ENCODE measurements at places on chromosomes 7 and 10. TPM values are rescaled to one million over a fixed set of nuclear protein-coding genes. Genes with fewer than 3 reads are reported as not detected.

GRCh38 chr10:22631646-22632278 is 82.6 kb downstream of the PIP4K2A start:
- DNase-seq, result peak; percentile 94

JAKMIP3 gene
- 0.05 TPM for total RNA-seq

GRCh38 chr7:154409703-154410311 is 357.6 kb downstream of the DPP6 start:
- no peak for DNase-seq

PPP1R9A gene
- total RNA-seq, result 7.0 TPM

DNA sequence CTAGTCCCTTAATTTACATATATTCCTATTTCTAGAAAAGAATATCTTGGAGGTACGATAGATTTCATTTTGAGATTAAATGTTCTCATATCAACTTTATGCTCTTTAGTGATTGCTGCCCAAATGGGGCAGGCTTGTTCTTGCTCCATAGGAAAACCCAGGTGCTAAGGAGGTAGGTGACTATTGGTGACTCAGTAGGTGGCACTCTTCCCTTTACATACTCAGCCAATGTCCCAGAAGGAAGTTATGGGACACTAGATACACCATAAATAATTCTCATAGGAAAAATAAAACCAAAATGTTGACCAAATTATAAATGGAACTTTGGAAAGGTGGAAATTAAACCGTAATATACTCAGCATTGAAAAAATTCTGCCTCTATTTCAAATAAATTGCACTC is 4.0 kb downstream of the SKAP2 start:
- DNase-seq, result no peak

SMIM30 gene
- 52.9 TPM for total RNA-seq

FAM170B gene
- not detected for total RNA-seq

DNA sequence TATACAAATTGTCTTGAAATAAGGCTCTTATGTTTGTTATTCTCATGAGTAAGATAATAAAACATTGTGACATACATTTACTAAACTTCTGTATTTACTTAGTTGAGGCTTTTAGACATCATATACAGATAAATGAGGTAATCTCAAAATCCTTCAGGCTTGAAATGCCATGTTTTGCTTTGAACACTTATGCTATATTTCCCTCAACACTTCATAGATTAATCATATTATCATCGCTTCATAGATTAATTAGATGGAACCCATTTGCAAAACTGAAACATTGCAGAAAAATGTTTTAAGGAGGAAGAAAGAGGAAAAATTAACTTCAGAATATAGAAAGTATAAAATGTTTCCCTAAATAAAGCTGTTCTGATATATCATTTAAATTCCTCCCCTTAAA is 165.0 kb upstream of the CNTNAP2 start:
- DNase-seq, result no peak

- DNase-seq, result no peak
Observed at GRCh38 chr7:67406976-67407375, 410.3 kb downstream of the TYW1 start.

MKI67 gene
- total RNA-seq, result 8.9 TPM

RAMP3 gene
- total RNA-seq, result not detected

GRCh38 chr10:79382491-79382941 is 35.2 kb downstream of the PPIF start:
- DNase-seq, result no peak

DNA sequence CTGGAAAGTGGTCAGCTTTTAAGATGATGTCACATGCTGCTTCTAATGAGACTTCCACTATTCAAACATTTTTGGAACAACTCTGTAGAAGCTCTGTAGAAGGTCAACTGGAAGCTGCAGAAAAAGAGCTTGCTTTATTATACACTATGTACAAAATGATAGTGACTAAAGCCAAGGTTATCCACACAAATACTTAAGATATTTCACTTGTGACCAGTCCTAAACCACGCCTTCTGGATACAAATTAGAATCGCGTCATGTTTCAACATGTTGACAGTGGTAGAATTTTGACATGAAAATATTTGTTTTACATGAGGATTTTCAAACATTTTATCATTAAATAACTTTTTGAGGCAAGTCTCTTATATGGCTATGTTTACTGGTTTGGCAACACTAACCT is 499.6 kb upstream of the PHF14 start:
- no peak for DNase-seq

ZPBP gene
- total RNA-seq, result not detected

COL17A1 gene
- total RNA-seq, result 0.06 TPM

- DNase-seq, result no peak
Observed at GRCh38 chr7:130912082-130912861, 178.3 kb upstream of the KLF14 start.

EPC1 gene
- 9.4 TPM for total RNA-seq

- no peak for DNase-seq
Observed at GRCh38 chr10:24255881-24256311, 47.0 kb downstream of the KIAA1217 start.

DNA sequence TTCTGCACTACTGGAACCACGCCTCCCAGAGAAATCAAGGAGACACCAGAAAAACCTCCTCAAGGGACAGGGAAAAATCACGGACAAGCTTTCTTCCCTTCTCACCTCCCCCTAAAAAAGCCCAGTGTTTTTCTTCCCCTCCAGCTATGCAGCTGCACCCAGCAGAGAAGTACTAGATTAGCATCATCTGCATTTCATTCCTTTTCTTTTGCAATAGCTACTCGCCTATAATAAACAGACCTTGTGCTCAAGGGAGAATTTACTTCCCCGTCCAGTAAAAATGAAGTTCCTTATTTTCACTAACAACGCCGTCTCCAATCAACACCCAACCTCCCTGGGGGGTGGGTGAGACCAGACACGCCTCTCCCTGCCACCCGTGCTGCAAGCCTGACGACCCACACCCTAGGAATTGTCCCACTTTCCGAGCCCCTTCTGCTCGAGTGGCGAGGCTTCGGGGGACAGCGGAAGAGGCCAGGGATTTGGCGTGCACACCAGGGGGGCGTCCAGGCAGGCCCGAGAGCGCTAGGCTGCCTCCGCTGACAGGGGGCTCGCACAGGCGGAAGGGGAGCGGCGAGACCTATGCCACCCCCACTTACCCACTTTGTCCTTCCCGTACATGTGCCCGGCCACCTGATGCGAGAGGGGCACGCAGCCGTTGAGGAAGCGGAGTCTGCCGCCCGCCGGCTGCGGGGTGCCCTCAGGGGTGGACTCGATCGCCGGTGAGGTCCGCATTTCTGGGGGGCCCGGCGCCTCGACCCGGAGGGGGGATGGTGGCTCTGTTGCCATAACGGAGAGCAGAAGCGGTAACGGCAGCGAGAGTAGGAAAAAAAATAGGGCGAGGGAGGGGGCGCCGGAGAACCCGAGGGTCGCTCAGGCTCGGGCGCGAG is 625 bp downstream of the IPMK start:
- no peak for DNase-seq

NAPEPLD gene
- 4.7 TPM for total RNA-seq

ACHE gene
- 2.0 TPM for total RNA-seq

- no peak for DNase-seq
Observed at GRCh38 chr7:13044309-13044708, 356.9 kb downstream of the ARL4A start.

CDNF gene
- total RNA-seq, result 5.8 TPM

DDX21 gene
- total RNA-seq, result 58.5 TPM

GRCh38 chr7:1664711-1665548 is 5.1 kb upstream of the ELFN1 start:
- peak; percentile 3 for DNase-seq

OGDH gene
- total RNA-seq, result 70.4 TPM

DNA sequence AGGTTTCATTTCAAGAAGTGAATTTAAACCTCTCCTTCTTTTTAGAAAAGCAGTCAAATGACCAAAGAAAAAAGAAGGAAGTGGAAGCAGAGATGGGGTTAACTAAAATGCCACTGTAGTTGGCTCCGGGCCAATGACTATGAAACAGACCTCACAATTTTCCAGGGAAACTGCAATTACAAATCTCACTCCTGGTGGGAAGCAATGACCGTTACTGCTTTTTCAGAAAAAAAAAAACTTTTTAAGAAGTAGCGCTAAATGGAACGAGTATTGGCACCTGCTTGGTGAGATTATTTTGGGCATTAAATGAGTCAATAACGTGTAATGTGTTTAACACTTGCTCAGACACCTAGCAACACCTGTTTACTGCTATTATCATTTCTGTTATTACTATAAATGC is 1.2 kb downstream of the SFRP4 start:
- no peak for DNase-seq

DNA sequence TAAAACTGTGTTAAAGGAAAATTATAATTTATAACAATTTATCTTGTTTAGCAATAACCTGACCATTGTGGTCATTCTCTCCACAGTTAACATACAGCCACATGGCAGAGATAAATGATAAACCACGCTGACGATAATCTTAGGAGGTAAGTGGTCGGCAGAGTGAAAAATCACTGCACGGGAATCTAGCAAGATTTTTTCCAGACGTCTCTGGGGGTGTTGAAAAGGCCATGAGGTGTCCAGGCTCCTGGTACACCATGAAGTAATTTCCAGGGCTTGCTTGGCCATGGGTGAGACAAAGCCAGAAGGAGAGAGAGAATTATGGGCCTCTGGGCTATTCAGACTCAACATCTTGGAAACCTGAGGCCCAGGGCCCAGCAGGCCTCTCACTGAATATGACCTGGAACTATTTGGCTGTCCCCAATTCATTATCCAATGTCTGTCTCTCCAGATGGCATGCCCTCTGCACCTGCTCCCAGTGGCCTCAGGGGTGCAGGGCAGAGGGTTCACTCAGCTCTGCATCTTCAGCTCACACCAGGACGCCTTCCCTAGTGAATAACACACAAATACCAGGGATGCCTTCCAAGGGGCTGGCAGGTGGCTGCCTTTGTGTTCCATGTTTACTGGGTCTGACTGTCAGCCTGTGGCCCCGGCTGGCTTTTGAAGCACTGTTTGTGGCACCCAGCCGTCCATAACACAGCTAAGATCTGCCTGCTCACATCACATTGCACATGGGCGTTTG is 590.4 kb upstream of the PFKP start:
- no peak for DNase-seq

WNT8B gene
- total RNA-seq, result not detected

MRPS24 gene
- total RNA-seq, result 93.9 TPM

FFAR4 gene
- total RNA-seq, result not detected

DNA sequence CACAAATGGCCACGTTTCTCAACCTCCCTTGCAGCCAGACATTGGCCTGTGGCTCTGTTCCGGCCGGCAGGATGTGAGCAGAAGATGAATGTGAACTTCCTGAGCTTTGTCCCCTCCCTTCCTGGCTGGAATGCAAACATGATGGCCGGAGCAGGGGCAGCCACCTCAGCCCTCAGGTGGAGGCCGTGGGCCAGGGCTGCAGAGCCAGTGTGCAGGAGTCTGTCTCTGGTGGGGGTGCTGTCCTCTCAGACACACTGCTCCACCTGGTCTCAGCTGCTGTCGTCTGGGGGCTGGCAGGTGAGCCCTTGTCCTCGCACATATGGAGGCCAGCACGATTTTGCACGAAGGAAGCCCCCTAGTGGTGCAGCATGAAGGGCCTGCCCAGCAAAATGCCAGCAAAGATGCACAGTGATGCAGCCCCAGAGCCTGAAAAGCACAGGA is 25.3 kb upstream of the PWWP2B start:
- no peak for DNase-seq

DNA sequence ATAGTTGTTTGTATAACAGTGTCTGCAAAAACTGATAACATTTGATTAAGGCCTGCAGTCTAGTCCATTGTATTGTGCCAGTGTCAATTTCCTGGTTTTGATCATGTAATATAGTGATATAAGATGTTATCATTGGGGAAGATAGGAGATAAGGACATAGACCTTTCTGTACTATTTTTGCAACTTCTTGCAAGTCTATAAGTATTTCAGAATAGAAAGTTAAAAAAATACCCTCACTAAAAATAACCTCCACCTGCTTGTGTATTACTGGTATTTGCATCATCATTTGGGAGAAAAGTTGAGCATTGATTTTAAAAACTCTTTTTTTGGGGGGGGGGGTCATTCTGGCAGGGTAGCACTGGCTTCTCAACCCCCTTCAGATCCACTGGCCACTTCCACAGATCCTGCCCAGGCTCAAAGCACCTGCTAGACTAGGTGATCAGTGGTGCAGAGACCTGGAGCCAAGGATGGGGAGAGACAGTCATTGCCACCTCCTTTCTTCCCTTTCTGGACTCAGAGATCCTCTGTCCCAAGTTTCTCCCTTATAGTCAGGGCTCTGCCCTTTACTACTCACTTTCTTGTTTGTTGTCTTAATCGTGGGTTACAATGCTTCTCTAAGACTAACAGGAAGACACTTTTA is 103.0 kb downstream of the RBM20 start:
- no peak for DNase-seq

ZNF33A gene
- total RNA-seq, result 12.0 TPM

GRCh38 chr7:152351168-152351567 is 84.6 kb downstream of the KMT2C start:
- DNase-seq, result no peak

PRLHR gene
- total RNA-seq, result not detected

GRCh38 chr10:114829160-114829909 is 7.8 kb downstream of the FHIP2A start:
- no peak for DNase-seq

GRCh38 chr10:79140855-79141254 is 72.1 kb downstream of the ZMIZ1 start:
- no peak for DNase-seq

DNA sequence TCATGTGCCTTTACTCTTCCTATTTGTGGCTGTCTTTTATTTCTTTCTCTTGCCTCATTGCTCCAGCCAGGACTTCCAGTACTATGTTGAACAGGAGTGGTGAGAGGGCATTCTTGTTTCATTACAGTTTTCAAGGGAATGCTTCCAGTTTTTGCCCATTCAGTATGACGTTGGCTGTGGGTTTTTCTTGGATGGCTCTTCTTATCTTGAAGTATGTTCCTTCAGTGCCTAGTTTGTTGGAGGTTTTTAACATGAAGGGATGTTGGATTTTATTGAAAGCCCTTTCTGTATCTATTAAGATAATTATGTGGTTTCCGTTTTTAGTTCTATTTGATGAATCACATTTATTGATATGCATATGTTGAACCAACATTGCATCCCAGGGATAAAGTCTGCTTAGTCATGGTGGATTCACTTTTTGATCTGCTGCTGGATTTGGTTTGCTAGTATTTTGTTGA is 96.8 kb downstream of the GLCCI1 start:
- no peak for DNase-seq

DUS4L gene
- 7.5 TPM for total RNA-seq

DNA sequence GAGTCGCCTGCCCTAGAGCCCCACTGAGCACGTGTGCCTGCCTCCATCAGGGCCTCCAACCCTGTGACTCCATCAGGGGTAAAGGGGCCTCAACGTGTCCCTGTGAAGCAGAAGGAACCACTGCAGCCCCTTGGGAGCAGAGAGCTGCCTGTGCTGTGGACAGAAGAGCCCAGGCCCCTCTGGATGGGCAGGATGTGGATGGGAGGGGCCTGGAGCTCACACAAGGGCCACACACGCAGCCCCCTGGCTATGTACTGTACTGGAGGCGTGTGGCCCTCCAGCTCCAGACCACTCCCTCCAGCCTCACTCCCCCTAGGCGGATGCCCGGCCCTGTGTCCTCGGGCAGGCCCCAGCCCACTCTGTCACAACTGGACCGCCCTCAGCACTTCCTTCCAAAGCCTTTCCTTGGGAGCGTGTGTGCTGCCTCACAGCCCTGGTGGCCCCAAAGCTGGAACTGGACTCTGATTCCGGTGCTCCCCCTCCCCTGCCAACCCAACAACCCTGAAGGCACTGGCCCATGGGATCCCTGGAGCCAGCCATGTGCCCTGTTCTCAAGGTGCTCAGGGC is 238.0 kb downstream of the TCERG1L start:
- no peak for DNase-seq

PWWP2B gene
- total RNA-seq, result 17.3 TPM

FAM24B gene
- total RNA-seq, result 3.8 TPM

Data from glomerular endothelial cell (primary cell).